Activated T-cell treated with anti-CD3 and anti-CD28 coated beads, Interleukin-2, amount 50 U/mL, for 1 hour (primary cell): ENCODE measurements at places on chromosomes 6 and 20.

DNA sequence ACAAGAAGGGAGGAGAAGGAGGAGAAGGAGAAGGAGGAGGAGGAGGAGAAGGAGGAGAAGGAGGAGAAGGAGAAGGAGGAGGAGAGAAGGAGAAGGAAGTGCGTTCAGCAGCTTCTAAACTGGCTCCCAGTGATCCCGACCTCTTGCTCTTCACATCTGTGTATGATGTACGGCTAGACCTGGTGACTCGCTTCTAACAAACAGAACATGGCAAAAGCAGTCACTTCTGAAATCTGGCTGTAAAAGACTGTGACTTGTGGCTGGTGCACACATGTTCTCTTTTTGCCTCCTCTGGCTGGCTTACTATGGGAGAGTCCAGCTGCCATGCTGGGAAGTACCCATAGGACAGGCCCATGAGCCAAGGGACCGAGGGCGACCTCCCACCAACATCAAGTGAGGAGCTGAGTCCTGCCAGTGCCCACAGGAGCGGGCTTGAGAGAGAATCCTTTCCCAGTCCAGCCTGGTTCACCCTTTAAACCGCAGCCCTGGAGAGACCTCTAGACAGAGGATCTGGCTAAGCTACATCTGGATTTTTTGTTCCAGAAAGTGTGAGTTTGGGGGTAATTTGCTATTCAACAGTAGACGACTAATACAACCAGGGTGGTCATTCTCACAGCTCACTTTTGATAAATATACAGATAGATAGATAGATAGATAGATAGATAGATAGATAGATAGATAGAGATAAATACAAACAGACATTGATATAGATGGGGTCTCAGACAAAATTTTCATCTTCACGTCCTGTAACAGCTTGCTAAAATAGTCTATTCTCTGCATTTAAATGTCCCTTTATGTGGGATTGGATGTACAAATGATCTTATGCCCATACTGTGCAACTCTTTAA, 42.3 kb downstream of the RPP40 start:
- DNase-seq = no peak

DNA sequence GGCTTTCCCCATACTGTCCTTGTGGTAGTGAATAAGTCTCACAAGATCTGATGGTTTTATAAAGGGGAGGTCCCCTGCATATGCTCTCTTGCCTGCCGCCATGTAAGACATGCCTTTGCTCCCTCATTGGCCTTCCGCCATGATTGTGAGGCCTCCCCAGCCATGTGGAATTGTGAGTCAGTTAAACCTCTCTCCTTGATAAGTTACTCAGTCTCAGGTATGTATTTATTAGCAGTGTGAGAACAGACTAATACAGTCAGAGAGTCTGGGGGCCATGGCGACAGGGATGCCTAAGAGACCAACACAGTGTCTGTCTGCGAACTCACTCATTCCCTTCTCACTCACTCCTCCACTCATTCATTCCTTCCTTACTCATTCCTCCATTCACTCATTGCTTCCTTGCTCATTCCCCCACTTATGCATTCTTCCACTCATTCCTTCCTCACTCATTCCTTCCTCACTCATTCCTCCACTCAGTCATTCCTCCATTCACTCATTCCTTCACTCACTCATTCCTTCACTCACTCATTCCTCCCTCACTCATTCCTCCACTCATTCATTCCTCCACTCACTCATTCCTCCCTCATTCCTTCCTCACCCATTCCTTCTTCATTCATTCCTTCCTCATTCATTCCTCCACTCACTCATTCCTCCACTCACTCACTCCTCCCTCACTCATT, 137.5 kb upstream of the AGPAT4 start:
- DNase-seq = no peak

GRCh38 chr20:59032713-59033059, 551 bp upstream of the ATP5F1E start:
- DNase-seq = no peak

- DNase-seq = no peak
Measured at GRCh38 chr20:57913156-57913930, 203.5 kb upstream of the PMEPA1 start.

- no peak for DNase-seq
Measured at GRCh38 chr20:31666258-31667042, 28.7 kb downstream of the COX4I2 start.

GRCh38 chr6:37238381-37238780, 19.2 kb upstream of the TBC1D22B start:
- no peak for DNase-seq

DNA sequence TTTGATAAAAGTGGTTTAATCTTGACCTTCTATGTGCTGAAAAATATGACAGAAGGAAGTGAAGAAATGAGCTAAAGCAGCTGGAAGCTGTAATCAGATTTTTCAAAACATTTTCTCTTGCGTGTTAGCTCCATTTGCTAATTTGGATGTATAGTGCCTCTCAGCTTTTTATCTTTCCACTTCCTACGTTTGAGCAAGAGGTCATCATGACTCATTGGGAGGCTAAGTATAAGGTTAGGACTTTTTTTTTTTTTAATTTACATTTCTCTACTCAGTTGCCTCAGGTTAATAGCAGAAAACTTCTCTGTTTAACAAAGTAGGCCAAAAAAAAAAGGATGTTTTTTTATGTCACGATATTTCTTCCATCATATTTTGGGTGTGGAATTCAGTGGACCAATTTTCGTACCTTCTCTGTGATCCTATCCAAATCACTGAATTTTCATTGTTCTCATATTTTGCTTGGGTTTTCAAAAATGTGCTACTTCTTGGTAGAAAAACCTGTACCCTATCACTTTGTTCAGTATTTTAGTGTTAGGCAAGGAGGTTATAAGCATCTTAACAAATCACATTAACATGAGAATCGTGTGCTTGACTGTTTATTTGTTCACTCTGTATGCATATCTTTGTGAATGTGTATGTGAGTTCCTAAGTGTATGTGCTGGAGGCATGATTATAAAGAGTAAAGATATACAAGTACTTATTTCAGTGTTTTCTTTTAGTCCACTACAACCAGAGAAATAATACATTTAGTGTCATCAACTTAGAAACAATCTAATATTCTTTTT, 1028.3 kb upstream of the EYS start:
- no peak for DNase-seq

GRCh38 chr6:56652994-56653393, 10.3 kb upstream of the DST start:
- DNase-seq = no peak

DNA sequence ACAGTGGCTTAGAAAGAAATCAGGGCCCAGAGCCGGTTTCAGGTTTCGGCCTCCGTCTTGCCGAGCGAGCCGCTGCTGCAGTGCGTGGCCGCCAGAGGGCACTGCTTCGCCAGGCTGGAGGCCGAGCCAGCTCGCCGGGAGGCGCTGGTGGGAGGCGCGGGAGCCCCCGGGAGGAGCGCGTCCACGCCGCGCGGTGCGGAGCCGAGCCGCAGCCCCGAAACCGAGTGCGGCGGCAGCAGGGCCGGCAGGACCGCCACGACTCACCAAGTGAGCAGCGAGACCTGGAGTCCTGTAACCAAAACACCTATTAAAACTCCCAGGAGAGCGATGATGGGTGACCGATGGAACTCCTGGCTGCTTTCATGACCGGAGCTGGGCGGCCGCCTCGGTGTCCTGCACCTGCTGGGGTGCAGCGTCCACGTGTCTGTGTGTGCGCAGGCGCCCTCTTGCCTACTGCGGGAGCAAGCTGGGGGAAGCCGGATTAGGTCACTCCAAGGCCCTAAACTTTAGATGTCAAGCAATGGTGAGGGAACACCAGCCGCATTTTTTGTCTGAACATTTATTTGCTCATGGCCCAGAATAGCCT, 186.9 kb upstream of the UST start:
- peak; percentile 75 for DNase-seq
